ENCODE measurements at places on chromosomes 5 and 9. TPM values are rescaled to one million over a fixed set of nuclear protein-coding genes. Genes with fewer than 3 reads are reported as not detected.
A peak's percentile ranks its signal among the peaks of the same experiment; 100 is the strongest.

GRCh38 chr5:149265597-149265996 is 6.1 kb upstream of the AFAP1L1 start:
- DNase-seq: no peak

DNA sequence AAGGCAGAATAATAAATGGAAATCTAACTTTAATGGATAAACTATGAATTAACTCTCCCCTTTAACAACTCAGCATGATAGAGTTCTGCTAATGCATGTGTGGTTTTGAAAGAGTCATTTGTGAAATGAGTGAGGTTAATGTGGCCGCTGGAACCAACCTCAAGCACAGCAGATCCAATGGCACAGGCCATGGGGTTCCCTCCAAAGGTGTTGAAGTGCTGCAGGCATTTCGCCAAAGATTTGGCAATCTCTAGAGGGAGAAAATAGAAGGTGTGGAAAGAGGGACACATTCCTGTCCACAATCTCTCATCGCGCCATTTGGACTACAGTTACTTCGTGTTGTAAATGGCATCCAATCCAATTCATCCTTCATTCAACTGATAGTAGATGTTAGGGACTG is 35.0 kb downstream of the AGXT2 start:
- no peak for DNase-seq

GRCh38 chr5:180829726-180830125 is 27.1 kb upstream of the MGAT1 start:
- DNase-seq: no peak

- DNase-seq: no peak
Measured at GRCh38 chr5:146725025-146725424, 153.5 kb downstream of the PPP2R2B start.

DNA sequence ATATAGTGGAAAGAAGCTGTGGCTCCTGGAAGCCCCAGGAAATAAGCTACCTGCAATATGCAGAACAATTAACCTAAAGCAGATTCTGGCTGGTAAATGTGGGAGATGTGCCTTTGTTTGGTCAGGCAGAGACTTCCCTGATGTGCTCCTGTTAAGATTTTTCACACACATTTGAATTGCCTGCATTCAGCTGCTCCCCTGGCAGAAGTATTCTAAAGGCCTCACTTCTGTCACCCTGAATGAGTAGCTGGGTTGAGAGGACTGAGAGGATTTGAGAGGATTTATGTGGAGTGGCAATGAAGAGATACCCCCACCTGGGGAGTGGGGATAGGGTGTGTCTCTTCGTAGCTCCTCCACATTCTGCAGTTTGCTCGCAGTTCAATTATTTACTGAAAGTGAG is 130.5 kb downstream of the ST8SIA4 start:
- DNase-seq: no peak

DNA sequence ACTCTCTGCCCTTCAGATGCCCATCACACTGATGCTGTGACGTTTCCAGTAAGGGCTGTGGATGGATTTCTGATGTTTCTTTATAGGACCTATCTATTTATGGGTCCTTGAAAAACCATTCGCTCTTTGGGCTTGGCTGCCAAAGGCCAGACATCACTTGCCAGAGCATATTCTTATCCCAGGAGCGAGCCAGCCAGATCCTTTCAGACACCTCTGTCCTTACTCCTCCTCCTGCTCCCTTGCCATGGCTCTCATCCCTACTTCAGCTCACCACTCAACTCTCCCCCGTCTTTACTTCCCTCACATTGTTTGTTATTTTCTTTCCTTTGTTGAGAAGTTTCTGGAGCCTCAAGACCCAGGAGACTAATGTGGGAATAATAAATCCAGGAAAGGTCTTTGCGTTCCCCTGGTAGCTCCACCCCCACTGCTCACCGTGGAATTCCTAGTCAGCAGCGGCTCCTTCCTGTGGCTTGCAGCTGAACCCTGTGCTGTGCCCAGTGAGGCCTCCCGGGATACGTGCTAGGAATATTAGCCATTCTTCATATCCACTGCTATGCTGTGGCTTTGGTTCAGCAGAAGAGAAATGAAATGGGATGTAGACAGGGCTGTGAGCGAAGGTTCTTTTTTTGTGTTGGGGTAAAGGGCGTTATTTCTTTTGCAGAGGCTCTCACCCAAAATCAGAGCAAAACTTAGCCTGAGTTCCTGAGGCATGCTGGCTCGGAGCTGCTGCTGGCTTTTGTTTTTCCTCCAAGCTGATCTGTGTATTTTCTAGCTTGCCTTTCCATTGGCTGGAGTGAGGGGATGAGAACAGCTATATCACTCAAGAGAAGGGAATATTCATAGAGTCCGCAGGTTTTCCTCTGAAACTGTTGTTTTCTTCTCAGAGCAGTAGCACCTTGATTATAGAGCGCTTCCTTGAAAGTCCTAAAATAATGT is 171.1 kb downstream of the SAXO1 start:
- DNase-seq: no peak

- DNase-seq: no peak
Measured at GRCh38 chr5:171639966-171640365, 145.7 kb upstream of the SMIM23 start.

- DNase-seq: no peak
Measured at GRCh38 chr5:9170026-9170425, 375.8 kb downstream of the SEMA5A start.

- DNase-seq: peak; percentile 47
Measured at GRCh38 chr5:133240425-133241091, 188.7 kb downstream of the HSPA4 start.

- DNase-seq: no peak
Measured at GRCh38 chr9:134930398-134930797, 12.7 kb upstream of the FCN1 start.

DNA sequence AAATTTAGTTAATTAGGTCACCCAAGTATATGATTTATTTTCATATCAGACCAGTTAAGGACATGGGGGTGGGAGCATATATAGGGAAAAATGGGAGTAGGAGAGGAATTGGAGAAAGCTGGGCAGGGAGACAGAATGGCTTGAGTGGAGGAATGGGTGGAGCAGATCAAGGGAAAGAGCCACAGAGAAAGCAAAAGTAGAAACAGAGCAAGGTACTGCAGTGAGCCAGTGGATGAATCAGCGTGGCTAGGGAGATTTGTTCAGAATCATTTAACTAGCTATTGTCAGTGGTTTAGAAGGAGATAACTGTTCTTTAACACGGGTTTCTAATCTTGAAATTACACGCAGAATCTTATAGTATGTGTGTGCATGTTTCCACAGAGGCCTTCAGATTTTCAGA is 37.4 kb downstream of the SNX24 start:
- DNase-seq: no peak

GRCh38 chr5:36624277-36624676 is 17.9 kb downstream of the SLC1A3 start:
- no peak for DNase-seq

- no peak for DNase-seq
Measured at GRCh38 chr5:56190497-56190896, 42.6 kb downstream of the ANKRD55 start.

- no peak for DNase-seq
Measured at GRCh38 chr5:61896811-61897210, 409.2 kb upstream of the KIF2A start.

DNA sequence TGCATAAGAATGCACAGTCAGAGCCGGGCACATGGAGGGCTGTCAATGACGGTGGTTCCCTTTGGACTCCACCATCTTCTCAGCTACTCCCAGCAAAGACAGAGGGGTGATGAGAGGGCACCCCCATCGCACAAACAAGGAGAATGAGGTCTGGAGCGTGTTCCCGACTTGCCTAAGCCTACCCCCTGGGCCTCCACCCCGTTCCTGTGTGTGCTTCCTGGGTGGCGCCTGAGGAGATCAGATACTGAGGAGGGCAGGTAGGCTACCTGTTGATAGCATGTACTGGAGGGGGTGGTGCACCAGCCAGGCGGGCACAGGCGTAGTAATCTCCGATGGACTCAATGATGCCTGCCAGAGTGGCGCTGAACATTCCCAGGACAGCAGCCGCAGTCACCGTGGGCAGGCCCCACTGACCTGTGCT is 4.1 kb downstream of the SLC23A1 start:
- no peak for DNase-seq

DNA sequence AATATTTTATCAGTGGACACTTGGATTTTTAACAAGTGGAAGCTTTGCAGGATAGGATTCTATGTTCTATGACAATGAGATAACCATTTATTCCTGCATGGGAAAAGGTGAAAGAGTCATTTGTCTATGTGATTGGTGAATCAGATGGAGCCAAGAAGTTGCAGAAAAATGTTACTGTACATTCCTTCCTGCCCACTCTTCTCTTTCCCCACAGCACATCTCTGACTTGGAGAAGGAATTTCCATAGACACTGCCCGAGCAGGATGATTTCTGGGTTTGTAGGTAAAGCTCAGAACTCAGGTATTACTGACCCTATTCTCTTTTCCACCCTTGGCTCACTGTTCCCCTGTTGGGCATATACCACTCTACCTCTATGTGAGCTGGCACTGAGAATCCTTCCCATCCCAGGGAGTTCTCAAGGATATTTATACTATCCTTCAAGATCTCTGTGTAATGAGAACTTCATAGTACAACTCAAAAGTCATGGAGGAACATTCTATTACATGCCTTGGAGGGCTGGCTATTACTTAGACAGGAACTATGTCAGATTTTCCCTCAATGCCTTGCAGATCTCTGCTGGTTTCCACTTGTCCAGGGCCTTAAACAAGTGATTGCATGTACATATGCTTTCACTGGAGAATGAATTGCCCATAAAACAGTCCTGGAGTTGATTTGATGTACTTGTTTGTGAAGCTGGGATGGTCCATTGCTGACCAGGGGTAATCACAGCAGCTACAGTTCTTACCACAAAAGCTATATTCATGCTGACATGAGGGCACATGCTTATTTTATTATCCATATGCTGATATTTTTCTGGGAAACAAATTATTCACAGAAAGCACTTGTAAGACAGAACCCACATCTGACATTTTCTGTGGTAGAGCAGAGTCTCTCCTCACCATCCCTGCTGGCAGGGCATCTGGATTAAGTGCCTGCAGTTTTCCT is 24.1 kb downstream of the SLC1A3 start:
- no peak for DNase-seq

DNA sequence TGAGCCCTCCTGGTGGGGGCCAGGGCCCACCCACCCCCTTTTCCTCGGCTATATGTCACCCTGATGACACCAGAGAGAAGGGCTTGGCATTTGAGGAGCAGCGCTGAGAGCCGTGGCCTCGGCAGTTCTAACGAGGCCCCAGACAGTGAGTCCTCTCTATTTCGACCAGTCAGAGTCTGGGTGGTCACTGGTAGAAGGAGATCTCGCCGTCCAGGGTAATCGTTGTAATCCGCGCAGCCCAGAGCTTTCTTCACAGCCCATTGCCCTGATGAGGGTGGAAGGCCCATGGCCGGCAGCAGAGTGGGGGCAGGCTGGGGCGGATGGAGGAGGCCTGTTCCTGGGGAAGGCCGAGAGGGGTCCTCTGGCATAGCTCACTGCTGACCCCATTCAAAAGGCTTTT is 70.2 kb downstream of the PSMB7 start:
- DNase-seq: no peak

DNA sequence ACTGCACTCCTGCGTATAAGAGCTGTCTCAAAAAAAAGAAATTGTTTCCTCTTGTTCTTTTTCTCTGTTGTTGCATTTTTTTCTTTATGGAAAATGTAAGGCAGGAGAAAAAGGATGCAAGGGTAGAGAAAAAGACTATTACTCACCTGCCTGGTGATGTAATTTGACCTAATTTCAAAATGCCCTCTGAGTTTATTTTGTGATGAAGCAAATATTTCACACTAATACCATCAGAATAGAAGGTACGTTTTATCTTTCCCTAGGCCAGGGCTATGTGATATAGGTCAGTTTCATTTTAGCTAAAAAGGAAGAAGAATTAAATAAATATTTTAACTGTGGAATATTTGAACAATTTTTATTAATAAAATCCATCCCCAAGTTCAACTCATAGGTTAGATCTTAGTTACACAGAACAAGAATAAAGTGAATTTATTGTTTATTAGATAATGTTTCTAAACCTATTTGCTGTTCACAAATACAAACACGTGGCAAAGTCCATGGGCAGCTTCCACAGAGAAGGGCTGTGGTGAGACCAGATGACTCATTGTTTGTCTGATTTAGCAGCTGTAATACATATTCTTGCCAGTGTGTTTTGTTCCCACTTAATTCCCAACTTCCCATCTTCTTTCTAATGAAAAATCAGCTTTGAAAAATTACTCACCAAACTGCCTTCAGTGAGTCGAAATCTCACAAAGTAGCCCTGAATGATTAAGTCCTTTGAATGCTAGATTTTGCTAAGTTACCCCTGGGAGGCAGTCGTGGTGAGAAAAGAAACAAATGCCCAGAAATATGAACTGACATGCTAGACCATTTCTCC is 52.8 kb upstream of the CCDC112 start:
- DNase-seq: peak; percentile 65

Gene SETD9
- 2.8 TPM for polyA plus RNA-seq

Gene RLN2
- polyA plus RNA-seq: not detected

Gene JAKMIP2
- polyA plus RNA-seq: not detected

Gene CSF1R
- polyA plus RNA-seq: 0.29 TPM

Gene PCDHGC5
- 0.99 TPM for polyA plus RNA-seq

Gene ROPN1L
- polyA plus RNA-seq: 0.54 TPM

Gene RC3H2
- polyA plus RNA-seq: 35.3 TPM

Gene SLC25A2
- polyA plus RNA-seq: not detected

Gene LCN1
- not detected for polyA plus RNA-seq

Gene RANBP17
- 10.5 TPM for polyA plus RNA-seq

Measured in BJ (cell line).